ENCODE measurements at places on chromosomes 6 and 20.
A peak's percentile ranks its signal among the peaks of the same experiment; 100 is the strongest.

GRCh38 chr6:156826290-156826955, 49.2 kb downstream of the ARID1B start:
- DNase-seq: no peak

DNA sequence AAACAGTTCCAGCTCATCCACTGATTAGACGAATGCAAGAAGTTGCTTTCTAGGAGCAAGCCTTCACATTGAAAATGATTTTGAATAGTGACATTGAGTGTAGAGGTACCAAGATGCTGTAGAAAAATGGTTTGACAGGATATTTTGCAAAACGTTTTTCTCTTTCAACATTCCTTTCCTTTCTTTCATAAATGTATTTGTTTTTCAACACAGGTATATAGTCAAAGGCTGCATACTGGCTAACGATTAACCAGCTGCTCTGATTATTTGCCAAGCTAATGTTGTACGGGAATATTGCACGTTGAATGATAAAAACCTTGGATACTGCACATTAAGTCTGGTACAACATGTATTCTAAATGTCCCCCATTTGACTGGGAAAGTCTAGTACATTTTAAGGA, 78.8 kb upstream of the TENT5A start:
- no peak for DNase-seq

DNA sequence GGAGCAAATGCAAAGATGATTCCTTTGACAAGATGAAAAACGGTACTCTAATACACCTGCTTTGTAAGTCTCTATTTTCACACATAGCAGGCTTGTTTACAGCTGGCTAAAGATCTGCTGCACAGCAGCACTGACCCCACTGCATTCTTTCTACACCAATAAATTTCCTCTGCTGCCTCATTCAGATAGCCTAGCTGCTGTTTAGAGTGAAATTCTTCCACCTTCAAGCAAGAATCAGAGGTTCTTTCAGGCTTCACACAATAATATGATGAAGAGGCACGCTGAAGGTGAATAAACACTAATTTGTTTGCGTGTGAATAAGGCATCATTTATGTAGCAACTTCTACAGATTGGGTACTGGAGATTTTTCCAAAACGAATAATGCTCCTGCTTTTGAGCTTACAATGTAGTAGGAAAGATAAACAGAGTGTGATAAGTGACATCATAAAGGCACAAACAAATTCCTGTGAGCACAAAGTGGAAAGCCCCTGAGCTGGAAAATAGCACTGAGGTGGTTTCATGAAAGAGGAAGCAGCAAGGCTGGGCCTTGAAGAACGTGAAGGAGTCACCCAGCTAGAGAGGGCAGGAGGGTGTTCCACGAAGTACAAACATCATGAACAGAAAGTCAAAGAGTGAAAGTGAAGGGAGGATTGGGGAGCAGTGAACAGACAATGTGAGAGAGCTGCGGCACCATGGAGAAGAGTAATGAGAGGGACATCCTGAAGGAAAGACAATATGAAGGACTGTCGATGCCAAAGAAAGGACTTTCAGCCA, 543.4 kb downstream of the CD83 start:
- peak; percentile 17 for DNase-seq

DNA sequence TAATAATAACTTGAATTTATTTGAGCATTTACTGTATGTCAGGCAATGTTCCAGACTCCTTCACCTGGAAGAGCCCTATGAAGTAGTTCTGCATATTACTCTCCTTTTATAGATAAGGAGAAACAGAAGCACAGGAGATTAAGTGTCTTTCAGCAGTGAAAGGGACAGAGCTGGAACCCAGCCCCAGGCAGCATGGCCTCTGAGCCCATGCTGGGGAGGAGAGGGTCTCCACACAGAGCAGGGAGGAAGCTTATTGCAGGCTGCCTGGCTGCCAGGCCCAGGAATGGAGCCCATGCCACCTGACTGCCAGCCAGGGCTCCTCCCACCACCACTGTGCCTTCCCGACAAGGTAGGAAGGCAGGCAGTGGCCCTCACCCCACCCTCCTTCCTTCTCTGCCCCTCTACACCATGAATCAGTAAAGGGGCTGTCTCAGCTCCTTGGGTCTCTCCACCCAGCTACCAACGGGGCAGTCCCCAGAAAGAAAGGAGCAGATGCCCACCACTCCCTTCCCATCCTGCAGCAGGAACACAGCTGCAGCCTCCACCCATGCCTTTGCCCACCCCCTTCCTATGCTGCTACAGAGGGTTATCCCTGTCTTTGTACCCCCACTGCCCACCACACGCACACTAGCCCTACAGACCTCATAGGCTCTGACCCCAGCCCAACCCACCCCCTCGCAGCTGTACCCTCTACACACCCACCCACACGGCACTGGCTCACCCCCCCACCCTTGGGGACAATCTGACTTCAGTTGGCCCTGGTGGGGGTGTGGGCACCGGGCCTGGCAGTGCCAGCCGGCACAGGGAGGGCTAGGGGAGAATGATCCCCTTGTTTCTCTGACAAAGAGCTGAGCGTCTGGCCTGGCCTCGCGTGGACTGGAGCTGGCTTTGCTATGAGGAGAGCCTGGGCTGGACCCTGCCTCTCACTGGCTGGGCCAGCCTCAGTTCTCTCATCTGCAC, 41.8 kb downstream of the TFEB start:
- DNase-seq: no peak

GRCh38 chr6:43009124-43009523, 4.6 kb downstream of the MEA1 start:
- DNase-seq: no peak

DNA sequence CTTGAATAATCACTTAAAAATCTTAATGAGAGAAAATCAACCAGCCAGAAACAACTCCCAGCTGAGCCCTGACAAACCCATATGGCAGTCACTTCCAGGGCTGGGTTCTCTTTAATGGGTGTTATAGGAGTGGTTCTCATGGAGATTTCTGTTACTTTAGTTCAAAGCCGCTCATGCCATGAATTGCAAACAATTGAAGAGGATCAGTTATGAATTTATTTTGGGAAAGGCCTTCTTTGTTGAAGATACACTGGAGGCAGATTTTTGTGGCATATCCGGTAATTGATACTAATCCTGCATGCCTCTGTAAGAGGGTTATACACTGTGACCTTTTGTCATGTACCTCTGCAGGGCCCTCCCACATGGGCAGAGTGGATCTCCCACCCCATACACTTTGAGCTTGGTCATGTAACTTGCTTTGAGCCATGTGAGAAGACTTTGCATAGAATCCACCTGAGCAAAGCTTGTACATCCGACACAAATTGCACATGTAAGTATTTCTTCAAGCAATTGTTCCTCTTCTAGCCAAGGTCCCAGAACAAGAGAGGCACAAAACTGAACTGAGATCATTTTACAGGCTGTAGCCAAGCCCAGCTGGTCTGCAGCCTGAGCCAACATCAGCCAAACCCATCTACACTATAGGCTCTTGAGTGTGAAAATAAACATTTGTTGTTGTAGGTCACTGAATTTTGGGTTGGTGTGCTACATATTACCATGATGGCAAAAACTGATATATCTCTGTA, 492.3 kb downstream of the PREX1 start:
- no peak for DNase-seq

DNA sequence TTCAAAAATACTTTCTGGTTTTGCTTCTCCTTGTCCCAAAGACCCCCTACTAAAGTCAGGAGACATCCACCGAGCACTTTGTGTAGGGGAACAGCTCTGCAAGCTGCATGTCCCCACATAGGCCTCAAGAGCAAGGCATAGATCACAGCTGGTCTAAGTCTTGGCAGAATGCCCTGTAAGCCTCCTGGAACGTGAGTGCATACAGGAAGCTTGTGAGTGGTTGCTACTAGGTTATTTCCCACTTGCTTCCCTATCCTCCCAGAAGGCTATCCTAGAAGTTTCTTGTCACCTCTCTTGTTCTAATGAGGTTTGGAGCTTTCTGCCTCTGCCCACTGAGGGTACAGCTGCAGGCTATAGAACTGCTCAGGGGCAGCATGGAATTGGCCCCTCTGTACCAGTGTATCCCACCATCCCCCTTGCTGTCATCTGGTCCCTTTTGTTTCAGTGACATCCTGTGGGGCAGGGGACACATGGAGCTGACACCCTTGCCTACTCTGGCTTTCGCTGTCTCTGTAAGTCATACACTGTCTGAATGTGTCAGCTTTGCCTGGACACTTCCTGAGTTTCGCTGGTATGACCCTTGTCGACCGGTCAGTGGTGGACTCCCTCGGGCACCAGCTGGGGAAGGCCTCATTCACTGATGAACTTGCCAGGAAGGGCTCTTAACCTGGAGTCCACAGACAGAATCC, 35.6 kb upstream of the KCNK16 start:
- DNase-seq: no peak

DNA sequence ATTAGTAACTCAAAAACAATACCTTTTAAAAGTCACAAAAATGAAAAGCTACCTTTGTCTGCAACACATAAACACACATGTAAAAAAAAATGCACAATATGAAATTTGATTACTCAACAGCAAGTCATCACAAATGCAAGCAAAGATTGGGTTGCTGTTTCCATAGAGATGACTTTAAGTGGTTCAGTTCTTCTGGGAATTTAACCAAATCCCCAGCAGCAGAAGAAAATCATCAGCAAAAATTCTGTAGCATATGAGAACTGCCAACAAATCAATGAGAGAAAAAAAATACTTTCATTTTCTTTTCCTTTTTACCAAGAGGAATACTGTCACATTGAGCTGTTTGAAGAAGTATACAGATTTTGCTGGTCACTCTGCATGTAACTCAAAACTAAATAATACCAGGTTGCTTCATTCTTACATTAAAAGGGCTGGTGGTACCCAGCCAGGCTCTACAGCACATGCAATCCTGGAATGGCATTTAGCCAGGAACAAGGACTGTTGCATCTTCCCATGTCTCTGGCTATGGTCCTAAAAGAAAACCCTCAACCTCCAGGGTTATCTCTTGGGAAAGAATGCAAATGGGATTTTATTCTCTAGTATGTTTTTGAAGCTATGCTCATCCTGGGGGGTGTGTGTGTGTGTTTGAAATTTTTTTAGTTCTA, 158.3 kb downstream of the OPRM1 start:
- no peak for DNase-seq

- no peak for DNase-seq
These were observed 381.0 kb downstream of the TAF4 start for GRCh38 chr20:61684583-61685235.

DNA sequence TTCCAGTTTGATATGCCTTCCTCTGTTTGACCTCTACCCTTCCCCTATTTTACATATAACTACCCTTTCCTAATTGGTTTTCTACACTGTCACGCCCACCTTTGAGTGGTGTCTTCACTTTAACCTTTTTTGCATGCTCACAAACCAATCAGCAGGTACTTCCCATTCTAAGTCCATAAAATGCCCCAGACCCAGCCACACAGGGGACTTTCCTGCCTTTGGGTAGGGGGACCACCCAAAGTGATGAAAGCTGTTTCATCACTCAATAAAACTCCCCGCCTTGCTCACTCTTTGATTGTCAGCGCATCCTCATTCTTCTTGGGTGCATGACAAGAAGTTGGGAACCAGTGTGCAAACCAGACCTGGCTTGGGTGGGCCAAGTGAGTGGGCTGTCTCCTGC, 20.5 kb upstream of the SNRPC start:
- DNase-seq: no peak

DNA sequence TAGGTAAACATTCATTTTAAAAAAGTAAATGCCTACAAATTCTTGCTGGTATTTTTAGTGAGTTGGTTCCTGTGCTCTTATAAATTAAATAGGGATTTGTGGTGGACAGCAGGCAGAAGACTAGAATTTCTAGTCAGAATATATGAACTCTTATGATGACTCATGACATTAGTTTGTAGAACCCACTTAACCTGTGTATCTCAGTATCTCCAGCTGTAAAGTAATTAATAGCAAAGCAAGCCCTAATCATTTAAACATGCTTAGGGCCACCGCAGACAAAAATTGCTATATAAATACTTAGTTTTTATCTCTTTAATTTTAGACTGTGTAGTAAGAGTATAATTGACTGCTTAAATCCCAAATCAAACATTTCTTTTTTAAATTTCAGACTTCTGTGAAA, 2.4 kb downstream of the FAM135A start:
- DNase-seq: no peak

- no peak for DNase-seq
These were observed 48.9 kb downstream of the PHF20 start for GRCh38 chr20:35820715-35821114.

GRCh38 chr6:142744836-142745235, 200.1 kb downstream of the HIVEP2 start:
- no peak for DNase-seq

- no peak for DNase-seq
These were observed 50.8 kb downstream of the FAM50B start for GRCh38 chr6:3899970-3900439.

- no peak for DNase-seq
These were observed 215.1 kb downstream of the SOX4 start for GRCh38 chr6:21808551-21809242.

GRCh38 chr6:124132256-124132655, 328.6 kb downstream of the NKAIN2 start:
- no peak for DNase-seq

DNA sequence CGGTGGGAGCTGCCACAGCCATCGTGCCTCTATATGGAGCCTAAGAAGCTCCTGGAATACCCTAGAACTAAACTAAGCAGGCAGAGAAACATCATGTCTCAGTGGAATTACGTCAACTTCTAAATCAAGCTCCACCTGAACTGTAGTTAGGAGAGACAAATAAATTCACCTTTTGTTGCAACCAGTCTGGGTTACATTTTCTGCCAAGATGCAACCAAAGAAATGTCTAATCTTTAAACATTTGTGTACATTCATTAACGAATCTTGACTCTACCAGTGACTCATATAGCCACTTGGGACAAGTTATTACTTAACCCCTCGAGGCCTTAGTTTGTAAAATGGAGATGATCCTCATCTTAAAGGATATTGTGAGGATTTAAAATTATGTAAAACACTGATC, 8.9 kb downstream of the PTPRK start:
- no peak for DNase-seq

- no peak for DNase-seq
These were observed 125.9 kb downstream of the HS3ST5 start for GRCh38 chr6:114216789-114217467.

GRCh38 chr6:157170535-157170934, 152.8 kb downstream of the TMEM242 start:
- no peak for DNase-seq

GRCh38 chr6:166556863-166557322, 29.6 kb downstream of the RAMACL start:
- no peak for DNase-seq

DNA sequence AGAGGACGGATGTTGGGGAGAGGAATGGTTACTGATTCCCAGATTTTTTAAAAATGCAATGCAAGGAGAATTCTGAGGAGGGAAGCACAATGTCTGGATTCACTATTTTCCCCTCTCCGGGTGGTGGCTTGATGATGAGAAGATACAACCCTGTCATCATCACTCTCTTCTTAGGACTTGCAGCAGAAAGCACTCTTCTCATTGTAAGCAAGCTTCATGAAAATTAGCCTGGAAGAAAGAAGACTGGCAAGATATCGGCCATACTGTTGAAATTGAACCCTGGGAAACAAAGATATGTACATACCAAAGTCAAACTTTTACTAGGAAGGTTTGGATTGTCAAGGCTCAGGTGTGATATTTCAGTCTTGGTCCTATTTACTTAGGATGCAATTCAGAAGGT, 195.7 kb downstream of the EDN1 start:
- no peak for DNase-seq

- no peak for DNase-seq
These were observed 154.0 kb upstream of the CITED2 start for GRCh38 chr6:139528471-139528870.
